ENCODE measurements at places on chromosomes 1 and 21.

DNA sequence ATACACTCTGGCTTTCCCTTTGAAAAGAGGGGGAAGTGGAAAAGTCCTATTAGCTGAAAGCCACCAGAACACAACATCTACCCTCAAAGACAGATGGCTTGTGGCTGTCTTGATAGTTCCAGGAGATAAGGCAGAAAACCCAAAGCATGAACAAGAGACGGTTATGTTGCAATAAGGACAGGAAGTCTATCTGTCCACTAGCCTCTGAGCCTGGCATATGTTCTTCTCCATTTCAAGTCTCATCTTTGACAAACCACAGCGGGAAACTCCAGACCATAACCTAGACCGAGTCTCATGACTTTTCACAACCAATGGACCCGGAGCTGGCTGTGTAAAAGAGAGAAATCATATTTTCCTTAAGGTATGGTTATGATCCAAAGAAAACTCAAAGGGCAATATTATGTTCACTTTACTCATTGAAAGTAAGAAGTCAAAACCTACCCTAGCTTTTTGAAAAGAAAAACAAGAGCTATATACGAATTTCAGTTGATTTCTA, 33.8 kb downstream of the DUSP10 start:
- peak; percentile 45 for DNase-seq

DNA sequence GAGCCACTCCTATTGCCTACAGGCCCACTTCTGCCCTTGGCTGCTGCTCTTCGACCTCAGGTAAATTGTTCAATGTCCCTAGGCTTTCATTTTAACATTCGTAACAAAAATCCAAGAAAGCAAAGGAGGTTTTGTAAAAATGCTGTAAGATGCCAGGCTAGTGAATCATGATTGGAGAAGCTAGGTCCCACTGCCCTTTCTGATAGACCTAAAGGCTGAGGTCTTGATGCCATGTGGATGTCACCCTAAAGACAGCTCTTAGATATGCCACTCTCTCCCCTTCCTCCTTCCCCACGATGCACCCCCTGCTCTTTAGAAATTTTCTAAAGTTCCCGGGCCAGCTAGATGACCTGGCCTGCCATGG, 9.9 kb upstream of the TMEM39B start:
- DNase-seq: no peak

DNA sequence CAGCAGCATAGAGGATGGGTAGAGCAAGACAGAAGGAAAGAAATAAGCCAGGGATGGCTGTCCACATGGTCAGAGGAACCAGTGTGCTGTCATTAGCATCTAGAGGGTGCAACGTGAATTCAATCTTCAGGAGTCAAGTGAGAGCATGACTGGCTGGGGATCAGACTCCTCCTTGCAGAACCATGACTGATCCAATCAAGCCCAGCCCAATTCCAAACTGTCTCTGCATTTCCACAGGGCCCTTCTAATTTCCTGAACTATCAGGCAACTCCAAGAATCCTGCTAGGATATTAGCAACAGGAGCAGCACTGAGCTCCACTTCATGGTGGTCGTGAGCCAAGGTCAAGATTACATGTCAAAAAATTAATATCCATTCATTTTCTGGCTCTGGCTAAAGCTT, 166.8 kb upstream of the CAMK1G start:
- no peak for DNase-seq

DNA sequence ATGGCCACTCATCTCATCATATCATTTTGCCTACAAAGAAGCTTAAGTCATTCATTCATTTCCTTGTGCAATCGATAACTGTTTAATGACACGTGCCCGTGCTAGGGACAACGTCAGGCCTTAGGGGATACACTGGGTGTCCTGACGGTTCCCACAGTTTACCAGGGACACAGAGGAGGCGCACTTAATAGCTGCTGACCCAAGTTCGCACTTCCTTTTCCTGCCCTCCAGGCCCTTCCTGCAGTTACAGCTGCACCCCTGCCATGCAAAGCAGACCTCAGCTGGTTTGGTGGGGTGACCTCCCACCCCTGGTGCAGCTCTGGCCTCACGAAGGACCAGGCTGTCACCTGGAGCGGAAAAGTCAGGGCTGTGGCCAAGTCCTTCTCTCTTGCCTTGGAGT, 4.2 kb downstream of the SPATA21 start:
- no peak for DNase-seq

DNA sequence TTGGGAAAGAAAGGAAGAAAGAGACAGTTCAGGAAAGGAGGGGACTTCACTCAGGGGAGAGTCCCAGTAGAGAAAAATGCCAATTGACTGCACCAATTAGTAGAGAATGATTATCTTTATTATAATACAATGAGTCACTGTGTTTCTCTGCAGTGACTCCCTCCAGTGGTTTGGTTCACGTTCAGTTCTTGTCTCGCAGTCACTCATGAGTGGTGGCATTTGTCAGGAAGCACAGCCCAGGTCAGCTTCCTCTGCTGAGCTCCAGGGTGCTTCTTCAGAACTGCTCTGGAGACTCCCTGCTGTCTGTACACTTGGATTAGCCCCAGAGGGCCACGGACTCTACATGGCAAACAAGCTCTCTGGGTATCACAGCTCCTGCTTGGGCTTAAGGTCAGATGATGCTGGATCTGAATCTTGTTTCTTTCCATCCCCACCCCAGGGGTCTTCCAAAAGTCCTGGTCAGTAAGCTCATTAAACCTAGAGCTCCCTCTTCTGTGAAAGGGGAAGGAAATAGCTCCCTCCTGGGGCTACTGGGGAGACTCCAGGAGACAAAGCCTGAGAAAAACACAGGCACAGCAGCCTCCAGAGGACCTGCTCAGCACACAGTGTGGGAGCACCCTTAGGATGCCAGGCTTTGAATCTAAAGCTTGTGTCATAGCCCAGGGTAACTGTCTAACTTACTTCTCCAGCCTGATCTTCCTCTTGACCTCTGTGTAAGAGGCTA, 619.0 kb downstream of the AJAP1 start:
- no peak for DNase-seq

DNA sequence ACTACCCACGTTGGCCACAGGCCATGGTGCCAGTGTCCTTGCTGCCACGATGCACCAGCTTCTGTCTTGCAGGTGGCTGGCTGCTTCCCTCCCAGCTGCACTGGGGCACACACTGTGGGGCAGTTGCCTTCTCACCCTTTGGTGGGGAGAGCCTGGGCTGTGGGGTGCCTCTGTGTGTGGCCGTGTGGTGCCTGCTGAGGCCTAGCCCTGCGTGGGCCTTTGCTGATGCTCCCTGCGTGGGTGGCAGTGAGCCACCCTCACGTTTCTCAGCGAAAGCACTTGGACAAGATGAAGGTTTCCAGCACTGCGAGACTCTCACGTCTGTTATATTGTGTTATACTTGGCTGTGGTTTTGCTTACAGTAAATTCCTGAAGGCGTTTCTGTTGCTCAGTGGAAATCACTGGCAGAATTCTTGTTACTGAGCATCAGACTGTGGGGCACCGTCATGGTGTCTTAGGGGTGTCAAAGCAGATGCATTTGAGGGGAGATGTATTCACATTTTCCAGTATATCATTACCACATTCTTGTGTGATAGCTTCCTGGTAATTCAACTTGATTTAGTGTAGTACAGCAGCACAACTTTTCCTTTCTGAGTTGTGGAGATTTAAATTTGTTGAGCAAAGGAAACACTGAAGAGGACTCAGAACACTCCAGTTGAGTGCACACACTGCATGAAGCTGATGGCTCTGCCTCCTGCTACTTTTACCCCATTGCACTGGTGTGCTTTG, 124.7 kb downstream of the PCBP3 start:
- peak; percentile 65 for DNase-seq

- no peak for DNase-seq
Measured at GRCh38 chr21:43015906-43016540, 41.7 kb downstream of the PKNOX1 start.

DNA sequence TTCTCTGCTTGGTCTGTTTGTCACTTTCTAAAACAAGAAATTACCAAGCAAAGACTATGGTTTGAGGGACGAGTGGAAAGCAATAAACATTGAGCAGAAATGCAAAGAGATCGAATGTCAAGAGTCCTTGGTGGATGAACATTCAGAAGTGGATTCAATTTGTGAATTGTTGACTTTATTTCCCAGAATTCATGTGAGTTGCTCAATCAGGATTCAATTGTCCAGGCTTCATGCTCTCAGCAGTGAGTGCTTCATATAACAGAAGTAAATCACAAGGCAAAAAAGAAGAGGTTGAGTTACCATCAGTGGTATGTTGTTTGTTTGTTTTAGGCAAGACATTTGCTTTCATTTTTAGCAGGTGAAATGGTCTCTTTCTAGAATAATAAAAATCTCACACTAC, 31.9 kb downstream of the NGF start:
- no peak for DNase-seq

- no peak for DNase-seq
Measured at GRCh38 chr1:225517697-225518096, 89.9 kb upstream of the LBR start.

GRCh38 chr1:230315099-230315498, 111.0 kb downstream of the PGBD5 start:
- DNase-seq: no peak

DNA sequence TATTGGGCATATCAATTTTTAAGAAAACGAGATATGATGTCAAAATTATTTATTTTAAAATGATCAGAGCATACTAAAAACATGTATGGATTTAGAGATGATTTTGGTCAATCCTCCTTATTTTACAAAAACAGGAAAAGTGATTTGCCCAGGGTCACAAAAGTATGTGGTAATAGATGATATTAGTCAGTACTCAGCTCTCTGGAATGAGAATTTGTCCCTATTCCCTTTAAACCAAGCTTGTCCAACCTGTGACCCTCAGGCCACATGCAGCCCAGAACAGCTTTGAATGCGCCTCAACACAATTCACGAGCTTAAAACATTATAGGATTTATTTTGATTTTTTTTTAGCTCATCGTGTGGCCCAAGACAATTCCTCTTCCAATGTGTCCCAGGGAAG, 104.7 kb downstream of the AKT3 start:
- no peak for DNase-seq

GRCh38 chr1:247089616-247090375, 11.2 kb upstream of the ZNF670 start:
- no peak for DNase-seq

DNA sequence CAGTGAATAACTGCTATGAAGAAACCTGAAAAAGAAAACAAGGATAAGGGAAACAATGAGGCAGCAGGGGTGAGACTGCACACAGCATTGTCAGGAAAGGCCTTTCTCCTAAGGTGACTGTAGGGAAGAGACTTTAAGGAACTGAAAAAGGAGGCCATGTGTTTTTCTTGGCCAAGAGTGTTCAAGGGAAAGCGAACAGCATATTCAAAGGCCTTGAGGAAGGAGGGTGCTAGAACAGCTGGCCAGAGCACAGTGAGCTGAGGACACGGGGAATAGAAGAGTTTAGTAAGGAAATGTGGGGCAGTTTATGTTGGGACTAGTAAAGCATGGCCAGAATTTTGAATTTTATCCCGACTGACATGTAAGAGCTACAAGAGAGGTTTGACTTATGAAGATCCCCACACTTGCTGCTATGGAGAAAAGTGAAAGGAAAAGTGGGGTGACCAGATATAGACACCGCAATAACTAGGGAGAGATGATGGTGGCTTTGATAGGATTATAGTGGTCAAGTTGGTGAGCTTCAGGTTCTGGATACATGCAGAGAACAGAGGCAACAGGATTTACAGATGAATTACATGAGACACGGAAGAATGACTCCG, 1.4 kb downstream of the RWDD2B start:
- no peak for DNase-seq

- DNase-seq: no peak
Measured at GRCh38 chr1:25651036-25651640, 34.5 kb downstream of the MAN1C1 start.

GRCh38 chr1:7334475-7335035, 436.5 kb upstream of the VAMP3 start:
- DNase-seq: no peak

- DNase-seq: no peak
Measured at GRCh38 chr1:63320022-63320721, 2.2 kb upstream of the FOXD3 start.

DNA sequence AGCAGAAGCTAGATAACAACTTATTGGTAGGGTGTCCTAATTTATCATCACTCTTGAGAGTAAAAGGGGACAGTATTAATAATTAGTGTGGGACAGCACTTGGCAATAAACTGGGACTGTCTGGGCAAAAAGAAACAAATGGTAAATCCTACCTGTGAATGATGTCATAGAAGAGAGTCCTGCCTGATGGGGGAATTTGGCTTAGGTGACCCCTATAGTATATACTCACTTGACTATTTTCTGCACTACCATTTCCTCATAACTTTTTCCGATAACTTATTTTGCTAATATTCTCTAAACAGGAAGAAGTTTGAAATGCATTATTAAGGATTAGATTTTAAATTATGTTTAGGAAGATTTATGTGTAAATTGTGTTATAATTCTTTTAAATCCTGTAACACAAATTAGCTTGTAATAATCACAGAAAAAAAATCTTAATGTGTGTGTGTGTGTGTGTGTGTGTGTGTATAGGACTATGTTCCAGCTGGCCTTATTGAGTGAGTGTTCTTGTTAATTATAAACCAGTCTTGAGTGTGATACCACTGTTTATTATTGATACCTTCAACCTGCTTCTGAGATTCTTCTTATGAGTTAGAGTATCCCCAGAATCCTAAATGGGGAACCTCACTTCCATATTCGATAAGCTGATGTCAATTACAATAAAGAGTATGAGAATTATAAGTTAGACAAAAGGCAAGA, 144.2 kb upstream of the C1orf105 start:
- no peak for DNase-seq

DNA sequence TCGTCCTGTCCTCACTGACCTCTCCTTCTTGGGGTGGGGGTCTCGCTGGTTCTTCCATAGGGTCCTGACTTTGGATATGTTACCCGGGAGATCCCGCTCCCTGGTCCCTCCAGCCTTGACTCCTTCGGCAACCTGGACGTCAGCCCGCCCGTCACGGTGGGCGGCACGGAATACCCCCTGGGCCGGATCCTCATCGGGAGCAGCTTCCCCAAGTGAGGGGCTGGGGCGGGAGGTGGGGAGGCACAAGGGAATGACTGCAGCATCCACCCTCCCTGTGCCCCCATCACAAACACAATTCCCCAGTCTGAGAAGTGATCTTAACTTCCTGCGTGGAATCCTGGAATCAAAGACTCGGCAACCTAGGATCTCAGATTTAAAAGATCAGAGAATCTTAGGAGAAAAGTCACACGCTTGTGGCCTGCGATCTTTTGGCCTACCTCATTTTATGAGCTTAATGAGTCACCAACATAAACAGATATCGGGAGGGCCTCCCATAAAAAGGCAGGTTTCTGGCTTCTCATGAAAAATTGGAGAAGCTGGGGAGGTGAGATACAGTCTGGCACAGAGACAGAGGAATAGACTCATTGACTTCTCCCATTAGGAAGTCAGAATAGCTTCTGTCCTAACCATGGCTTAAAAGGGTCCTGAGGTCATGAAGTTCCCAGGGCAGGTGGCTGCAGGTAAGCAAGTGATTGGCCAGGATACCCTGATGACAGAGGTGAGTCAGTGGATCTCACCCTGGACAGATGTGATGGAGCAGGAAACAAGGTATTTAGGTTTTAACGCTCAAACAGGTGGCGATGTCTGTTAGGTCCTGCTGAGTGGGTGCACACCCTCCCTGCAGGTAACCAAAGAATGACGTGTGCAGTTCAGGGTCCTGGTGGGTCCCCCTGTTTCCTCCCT, 15.9 kb upstream of the PADI3 start:
- DNase-seq: no peak

GRCh38 chr1:97139512-97139911, 417.9 kb downstream of the PTBP2 start:
- no peak for DNase-seq
